ENCODE measurements at places on chromosomes 12 and 14.

GRCh38 chr12:18895946-18896345 lies 158.0 kb downstream of the CAPZA3 start:
- DNase-seq, result peak; percentile 89

DNA sequence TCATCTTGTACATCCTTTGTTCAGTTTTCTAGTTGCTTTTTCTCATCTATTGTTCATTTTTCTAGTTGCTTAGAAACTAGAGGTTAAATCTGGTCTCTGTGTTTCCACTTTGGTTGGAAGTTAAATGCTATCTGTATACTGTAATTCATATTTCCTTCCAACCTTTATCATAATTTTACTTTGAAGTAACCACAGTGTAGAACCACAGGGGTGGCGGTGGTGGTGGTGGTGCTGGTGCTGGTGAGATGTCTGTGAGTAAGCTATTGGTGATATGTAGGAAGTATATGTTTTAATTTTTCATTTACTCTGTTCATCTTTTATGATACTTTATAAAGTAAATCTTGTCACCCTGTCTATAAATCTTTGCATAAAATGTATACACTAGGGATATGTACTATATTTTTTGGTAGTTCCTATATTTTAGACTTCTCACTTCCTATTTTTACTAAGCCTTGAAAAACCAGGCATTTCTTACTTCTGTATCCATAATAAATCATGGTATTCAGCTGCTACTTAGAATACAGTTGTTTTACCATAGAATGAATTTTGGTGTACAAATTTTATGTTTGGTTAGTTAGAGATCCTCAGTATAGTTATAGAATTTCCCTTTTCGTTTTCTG lies 31.9 kb downstream of the CCDC91 start:
- DNase-seq, result no peak

DNA sequence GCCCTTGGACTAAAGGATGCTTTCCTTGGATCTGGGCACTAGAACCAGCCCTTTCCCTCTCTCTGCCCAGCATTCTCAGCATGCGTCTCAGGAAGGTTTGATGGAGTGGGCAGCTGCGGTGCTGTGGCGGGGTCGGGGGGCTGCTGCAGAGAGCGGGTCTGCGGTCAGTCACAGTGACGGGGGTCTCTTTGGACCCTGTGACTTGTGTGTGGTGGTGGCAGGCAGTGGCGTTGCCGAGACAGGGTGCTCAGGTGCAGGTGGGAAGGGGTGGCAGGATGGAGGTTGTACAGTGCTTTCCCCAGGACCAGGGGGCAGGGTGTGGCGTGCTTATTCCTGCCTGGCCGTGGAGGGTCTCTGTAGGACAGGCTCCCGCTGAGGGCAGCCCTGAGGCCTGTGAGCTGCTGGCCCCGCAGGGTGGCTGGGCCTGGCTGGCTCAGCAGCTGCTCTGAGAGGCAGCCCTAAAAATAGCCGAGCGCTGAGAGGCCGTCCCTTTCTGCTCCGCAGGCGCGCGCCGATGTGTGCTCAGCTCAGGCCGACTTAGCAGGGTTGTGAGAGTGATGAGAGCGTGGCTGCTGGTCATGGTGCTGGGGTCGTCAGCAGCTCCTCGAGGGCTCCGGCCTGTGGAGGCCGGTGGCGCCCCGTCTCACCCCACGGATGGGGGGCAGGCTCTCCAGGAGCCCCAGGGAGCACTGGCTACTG lies 9.7 kb downstream of the PACS2 start:
- DNase-seq, result peak; percentile 65

GRCh38 chr12:51846911-51847642 lies 1.4 kb downstream of the FIGNL2 start:
- peak; percentile 74 for DNase-seq

DNA sequence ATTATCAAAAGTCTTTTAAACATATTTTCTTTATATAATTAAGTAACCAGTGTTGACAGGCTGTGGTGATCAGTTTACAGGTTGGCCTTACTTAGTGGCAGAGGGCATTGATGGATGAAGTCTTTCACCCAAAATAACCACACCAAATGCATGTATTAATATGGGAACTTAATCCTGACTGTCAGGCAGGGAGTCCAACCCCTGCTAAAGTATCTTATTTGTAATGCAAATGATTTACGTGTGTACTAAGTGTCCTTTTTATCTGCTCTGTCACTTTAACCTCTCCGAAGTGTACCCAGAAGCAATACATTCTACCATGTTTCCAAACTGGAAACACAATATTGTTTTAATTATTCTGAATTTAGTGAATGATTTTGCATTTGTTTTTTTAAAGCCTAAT lies 1.4 kb downstream of the MYBPC1 start:
- no peak for DNase-seq

- no peak for DNase-seq
Measured at GRCh38 chr12:50314636-50315312, 31.5 kb upstream of the LIMA1 start.

- no peak for DNase-seq
Measured at GRCh38 chr12:91357381-91357780, 174.8 kb upstream of the DCN start.

GRCh38 chr14:104107611-104108569 lies 22.4 kb downstream of the ASPG start:
- no peak for DNase-seq

- no peak for DNase-seq
Measured at GRCh38 chr12:32454075-32454474, 54.7 kb downstream of the FGD4 start.

DNA sequence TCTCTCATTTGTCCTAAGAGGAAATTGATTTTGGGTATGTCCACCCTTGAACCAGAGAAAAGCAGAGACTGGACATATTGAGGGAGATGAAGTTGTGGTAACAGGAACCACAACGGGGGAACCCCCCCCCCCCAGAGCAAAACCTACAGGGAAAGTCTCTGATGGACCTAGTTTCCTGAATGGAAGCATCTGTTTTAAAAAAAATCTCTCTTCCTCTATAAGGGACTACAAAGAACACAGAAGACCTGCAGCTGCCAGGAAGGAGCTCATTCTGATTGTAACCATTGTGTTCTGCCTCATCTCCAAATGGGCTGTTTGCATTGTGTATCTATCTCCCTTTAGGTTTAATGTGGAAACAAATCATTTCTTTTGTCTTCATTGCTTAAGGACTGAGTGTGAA lies 13.4 kb downstream of the C1S start:
- no peak for DNase-seq

DNA sequence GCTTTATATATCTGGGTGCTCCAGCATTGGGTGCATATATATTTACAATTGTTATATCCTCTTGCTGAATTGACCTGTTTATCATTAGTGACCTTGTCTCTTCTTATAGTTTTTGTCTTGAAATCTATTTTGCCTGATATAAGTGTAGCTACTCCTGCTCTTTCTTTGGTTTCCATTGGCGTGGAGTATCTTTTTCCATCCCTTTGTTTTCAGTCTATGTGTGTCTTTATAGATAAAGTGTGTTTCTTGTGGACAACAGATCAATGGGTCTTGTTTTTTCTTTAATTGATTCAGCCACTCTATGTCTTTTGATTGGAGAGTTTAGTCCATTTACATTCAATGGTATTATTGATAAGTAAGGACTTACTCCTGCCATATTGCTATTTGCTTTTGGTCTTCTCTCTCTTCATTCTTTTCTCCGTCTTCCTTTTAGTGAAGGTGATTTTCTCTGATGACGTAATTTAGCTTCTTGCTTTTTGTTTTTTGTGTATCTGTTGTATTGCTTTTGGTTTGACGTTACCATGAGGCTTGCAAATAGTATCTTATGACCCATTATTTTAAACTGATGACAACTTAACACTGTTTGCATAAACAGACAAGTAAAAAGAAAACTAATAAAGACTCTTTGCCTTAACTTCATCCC lies 347.6 kb downstream of the TMEM121 start:
- DNase-seq, result no peak

GRCh38 chr14:98752660-98753059 lies 519.3 kb downstream of the BCL11B start:
- no peak for DNase-seq

DNA sequence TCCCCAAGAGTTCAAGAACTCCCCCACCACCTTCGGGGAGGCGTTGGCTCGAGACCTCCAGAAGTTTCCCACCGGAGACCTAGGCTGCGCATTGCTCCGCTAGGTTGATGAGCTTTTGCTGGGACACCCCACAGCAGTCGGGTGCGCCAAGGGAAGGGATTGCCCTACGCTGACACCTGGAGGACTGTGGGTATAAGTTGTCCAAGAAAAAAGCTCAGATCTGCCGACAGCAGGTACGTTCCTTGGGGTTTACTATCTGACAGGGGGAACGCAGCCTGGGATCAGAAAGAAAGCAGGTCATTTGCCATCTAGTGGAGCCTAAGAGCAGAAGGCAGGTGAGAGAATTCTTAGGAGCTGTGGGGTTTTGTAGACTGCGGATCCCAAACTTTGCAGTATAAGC lies 98.8 kb downstream of the FRMD6 start:
- DNase-seq, result no peak

DNA sequence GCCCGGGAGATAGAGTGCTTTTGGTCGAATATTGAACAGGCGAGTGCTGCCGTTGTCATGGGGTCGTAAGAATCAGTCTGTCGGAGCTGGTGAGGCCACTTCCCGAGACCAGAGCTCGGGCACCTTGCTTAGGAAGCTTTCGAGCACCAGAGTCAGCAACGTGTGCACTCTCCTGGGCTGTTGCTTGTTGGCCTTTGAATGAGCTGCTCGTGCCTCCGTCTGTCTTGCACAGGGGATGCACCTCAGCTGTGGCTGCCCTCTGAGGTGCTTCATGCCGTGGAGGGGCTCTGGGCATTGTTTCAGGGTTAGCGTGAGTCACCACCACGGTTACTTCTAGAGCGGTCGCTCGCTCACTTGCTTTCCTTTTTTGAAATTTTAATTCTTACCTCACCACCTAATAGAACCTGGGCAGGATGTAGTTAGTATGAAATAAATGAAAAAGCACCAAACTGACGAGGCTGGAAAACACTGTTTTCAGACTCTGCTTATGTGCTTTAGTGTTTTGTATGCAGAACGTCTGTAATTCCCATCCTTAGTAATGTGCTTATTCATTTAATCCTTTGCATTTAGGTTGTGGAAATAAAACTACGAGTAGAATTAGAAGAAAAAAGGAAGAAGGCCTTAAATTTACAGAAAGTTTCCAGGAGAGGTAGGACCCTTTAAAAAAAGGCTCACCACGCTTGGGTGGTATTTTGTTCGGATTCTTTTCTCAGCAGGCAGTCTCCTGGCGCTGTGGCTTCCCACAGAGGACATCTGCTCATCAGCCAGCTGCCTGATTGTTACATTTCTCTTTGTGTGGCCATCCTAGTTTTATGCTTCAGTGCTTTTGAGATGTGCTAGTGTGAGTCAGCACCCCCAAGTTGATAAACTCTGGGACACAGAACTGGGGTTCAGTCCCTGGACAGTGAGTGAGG lies 40.6 kb downstream of the EP400 start:
- DNase-seq, result no peak

DNA sequence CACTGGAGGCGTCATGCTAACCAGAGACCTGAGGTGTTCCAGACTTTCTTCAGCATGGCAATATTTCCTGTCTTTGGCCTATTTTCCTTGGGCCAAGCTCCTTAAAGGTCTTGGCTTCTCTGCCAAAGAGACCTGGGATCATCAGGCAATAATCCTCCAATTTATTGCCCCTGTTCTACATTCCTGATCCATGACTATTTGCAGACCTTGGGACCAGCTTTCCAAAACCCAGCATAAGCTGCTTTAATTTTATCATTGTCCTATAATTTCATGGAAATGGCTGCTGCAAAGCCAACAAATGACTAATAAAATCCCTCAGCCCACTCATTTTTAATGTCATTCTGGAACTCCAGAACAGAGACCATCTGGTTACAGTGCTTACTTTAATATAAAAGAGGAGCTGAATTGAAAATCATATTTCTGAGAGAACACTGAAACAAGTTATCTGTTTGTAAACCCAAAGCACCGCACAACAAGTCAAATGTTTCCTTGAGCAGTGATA lies 166.9 kb upstream of the BTG1 start:
- DNase-seq, result no peak

- DNase-seq, result no peak
Measured at GRCh38 chr12:52860102-52860823, 11.5 kb upstream of the KRT78 start.

DNA sequence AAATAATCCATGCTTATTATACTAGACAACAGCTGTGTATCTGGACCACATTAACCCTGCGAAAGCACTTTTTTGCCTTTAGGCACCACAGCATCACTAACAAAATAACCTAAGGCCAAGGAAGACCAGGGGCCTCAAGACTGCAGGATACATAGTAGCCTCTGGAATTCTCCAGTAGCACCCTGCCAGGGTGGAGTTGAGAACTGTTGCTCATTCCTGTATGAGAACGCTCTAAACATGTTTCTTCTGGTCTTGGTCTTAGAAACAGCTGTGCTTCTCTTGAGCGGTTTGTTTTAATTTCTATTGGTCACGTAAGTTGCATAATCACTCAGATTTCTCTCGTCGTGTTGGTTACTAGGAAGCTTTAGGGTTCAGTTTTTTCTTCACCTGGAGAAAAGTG lies 7.9 kb downstream of the B4GALNT3 start:
- no peak for DNase-seq

GRCh38 chr12:24034160-24034559 lies 84.7 kb upstream of the SOX5 start:
- DNase-seq, result no peak

- no peak for DNase-seq
Measured at GRCh38 chr12:103728323-103728722, 112.7 kb downstream of the NT5DC3 start.

- DNase-seq, result no peak
Measured at GRCh38 chr12:44029194-44029593, 193.3 kb downstream of the TMEM117 start.

DNA sequence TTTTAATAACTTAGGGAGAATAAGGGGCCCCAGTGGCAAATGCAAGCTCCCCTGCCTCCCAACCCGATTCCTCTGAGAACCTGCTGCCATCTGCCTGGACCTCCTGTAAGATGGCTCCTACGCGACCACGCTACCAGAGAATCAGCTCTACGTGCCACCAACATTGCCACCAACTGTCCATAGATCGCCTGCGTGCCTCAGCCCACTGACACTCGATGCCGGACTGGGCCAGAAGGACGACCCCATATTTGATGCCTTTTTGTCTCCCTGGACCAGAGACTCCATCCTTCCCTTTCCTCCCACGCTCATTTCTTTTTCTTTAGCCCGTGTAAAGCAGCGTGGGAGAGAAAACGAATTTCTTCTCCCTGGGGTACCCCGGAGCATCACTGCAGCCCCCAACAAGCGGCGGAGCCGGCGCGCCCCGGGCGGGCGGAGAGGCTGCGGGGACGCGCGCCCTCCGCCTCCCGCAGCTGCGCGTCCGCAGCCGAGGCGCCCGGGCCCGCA lies 565 bp upstream of the KLHL42 start:
- no peak for DNase-seq

DNA sequence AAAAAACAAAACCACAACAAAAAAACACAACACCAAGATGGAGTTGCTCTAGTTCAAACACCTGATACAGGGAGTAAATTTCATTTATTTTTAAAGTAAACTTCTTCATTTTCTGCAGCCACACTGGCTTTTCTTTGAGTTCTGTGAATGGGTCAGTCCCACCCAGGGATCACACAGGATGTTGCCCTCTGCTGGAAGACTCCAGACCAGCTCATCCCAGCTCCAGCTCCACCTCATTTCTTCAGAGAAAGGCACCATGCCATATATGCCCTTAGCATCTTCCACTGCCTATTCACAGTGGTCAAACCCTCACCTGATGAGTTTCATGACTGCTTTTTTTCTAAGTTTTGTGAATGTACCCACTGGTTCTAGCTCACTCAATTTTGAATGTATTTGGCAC lies 8.0 kb downstream of the GLIPR1 start:
- DNase-seq, result no peak

Measured in heart left ventricle (tissue), 16 donors.